ENCODE measurements at places on chromosomes 3 and 15. TPM values are rescaled to one million over a fixed set of nuclear protein-coding genes. Genes with fewer than 3 reads are reported as not detected.

DNA sequence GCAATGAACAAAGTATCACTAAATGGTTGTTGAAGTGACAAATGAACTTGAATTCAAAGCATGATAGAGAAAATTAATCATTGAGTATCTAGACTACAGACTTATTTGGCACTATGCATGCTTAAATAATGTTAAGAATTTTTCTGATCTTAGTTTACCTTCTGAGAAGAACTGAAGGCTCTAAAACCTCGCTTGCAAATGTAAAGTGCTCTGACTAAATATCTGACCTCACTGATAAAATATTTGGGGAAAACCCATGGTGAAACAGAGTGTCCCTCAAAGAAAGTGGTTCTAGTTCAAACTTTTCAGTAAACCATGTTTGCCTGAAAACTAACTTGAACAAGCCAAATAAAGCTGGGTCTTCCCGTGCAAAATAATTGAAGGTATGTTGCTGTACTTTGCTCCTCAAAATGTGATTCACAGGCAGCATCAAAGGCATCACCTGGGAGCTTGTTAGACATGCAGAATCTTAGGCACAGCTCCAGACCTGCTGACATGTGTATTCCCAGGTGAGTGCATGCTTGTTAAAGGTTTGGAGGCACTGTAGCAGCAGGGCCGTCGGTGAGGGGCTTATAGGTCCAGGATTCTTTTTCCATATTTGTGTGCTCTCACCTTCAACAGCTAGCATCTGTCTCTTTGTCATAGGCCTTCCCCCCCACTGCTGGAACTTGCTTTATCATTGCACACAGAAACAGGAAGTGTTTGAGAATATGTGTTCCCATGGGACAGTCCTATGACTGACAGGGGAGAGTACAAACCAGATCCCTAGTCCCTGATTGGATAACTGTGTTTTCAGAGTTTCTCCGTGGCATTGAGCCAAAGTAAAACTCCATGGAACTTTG, 524.2 kb upstream of the LMCD1 start:
- no peak for DNase-seq

- DNase-seq = no peak
These were observed 314.2 kb downstream of the NTRK3 start for GRCh38 chr15:87942316-87942715.

- no peak for DNase-seq
These were observed 334.3 kb upstream of the CTDSPL start for GRCh38 chr3:37527361-37527760.

DNA sequence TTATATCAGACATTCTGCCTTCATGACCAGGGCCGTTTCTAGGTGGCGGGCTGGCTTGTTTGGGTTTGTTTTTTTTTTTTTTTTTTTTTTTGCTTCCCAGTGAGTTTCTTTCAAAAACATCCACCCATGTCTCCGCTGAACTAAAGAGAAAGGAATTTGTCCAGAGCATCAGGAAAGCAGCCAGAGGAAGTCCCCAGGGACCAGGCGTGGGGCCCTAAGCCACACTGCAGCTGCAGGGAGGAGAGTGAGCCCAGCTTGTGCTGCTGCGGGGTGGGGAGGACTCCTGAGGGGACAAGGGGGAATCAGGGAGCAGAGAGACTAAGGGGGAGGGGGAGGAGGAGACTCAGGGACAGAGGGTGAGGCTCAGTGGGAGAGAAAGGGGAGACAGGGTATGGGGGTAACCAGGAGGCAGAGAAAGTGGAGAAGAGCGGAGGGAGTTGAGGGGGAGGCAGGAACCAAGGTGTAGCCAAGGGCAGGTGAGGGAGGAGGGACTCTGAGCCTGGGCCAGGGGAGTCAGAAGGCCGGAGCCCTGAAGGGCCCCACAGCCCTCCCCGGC, 49.5 kb downstream of the CYP11A1 start:
- peak; percentile 94 for DNase-seq

The ZIC1 gene
- 0.99 TPM for total RNA-seq

The ALG1L2 gene
- not detected for total RNA-seq

- no peak for DNase-seq
These were observed 23.1 kb downstream of the AADAC start for GRCh38 chr3:151837057-151837456.

DNA sequence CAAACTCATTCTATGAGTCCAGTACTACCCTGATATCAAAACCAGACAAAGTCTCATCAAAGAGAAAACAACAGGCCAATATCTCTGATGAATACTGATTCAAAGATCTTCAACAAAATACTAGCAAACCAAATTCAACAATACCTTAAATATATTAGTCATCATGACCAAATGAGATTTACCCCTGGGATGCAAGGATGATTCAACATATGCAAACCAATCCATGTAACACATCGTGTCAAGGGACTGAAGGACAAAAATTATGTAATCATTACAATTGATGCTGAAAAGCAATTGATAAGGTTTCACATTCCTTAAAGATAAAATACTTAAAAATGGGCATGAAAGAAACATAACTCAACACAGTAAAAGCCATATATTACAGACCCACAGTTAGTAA, 1476.9 kb downstream of the SI start:
- DNase-seq = no peak

DNA sequence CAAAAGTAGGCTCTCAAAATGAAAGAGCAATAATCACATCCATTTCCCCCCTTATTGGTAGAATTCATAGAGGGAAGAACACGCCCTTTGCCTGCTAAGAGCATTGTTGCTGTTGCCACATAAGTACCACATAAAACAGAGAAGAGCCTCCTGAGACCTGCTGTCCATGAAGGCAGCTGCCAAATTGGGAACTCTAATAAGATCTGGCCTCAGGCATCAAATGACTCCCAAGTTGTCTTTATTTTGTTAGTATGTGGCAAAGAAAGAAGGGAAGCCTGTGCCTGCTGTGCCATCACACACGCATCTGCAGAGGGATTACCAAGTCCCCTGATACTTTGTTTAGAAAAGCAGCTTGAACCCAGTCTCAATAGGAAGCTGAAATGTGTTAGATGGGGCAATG, 23.9 kb downstream of the VGLL3 start:
- no peak for DNase-seq

The STARD9 gene
- total RNA-seq = 38.7 TPM

- DNase-seq = no peak
These were observed 10.6 kb upstream of the CACNA1D start for GRCh38 chr3:53483821-53484220.

DNA sequence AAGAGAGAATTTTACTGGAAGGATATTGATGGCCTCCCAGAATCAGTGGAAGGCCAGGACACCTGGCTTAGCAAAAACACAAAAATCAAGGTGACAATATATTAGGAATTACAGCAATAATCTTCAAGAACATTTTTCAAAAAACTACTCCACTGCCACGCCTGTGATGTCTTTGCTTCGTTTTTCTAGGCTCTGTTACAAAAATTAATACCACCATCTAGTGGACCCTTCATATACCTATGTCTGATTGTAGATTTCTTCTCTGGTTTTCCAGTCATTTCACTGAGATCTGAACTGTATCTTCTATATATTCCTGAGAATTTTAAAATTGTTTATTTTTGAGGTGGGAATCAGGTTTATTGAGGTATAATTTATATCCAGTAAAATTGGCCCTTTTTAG, 5.6 kb upstream of the SLC33A1 start:
- DNase-seq = no peak

GRCh38 chr15:88529021-88529630, 17.4 kb downstream of the DET1 start:
- no peak for DNase-seq

The IL17RE gene
- total RNA-seq = 13.7 TPM

- DNase-seq = no peak
These were observed 893.3 kb upstream of the GBE1 start for GRCh38 chr3:82654708-82655107.

DNA sequence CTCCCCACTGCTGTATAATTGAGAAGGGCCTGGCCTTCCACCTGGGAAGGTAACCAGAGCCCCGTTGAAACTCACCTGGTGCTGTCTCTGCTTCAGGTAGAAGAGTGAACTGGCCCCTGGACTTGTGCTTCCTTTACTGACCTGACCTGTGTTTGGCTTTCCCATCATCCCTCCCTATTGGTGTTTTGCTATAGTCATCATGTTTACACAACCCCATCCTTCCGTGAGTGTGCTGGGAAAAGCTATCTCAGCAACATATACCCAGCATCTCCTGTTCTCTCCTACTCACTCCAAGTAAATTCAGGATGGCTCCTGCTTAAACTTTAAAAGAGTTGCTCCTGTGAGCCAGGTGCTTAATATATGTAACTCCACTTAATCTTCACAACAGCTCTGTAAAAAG, 77.2 kb upstream of the TSC22D2 start:
- DNase-seq = no peak

The ZPLD1 gene
- 0.84 TPM for total RNA-seq

- DNase-seq = no peak
These were observed 205.6 kb downstream of the VGLL3 start for GRCh38 chr3:86785386-86785785.

The RASL12 gene
- total RNA-seq = 86.9 TPM

The LDHAL6B gene
- total RNA-seq = not detected

The RYR3 gene
- total RNA-seq = 15.6 TPM

The ROPN1B gene
- total RNA-seq = not detected

- DNase-seq = peak; percentile 29
These were observed 137.4 kb downstream of the ATP10A start for GRCh38 chr15:25725758-25726157.

DNA sequence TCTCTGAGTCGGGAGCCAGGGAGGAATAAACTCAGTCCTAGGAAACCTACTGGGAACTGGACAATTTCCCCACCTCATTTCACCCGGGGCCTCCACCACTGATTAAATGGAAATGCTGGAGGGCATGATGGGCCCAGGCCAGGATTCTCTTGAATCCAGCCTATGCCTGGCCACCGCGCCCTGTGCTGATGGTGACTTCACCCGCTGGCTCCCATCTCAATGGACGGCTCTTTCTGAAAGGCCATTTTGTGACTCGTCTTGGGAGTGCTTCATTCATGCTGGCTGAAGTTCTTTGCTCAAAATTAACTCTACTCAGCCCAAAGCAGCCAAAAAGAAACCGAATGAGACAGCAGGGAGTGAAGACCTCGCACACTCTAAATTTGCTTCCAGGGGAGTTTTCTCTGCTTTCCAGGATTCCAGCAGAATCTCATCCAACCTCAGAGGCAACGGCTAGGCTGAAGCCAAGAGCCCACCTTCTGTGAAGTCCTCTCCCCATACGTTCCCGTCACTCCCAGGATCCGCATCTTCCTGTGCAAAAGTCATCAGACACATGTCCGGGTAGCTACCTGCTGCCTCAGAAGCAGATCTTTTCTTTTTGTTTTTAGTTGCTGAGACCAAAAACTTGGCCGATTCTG, 266.0 kb upstream of the ICE2 start:
- peak; percentile 87 for DNase-seq

The MAGEL2 gene
- total RNA-seq = 0.13 TPM

- DNase-seq = no peak
These were observed 134.6 kb downstream of the GHSR start for GRCh38 chr3:172313671-172314070.
